ENCODE measurements at places on chromosomes 5 and 9. TPM values are rescaled to one million over a fixed set of nuclear protein-coding genes. Genes with fewer than 3 reads are reported as not detected.

NMUR2 gene
- not detected for total RNA-seq

SEMA6A gene
- 181 TPM for total RNA-seq

PTGES gene
- 1.5 TPM for total RNA-seq

AK8 gene
- 1.3 TPM for total RNA-seq

INSL4 gene
- total RNA-seq = not detected

ZNF879 gene
- total RNA-seq = 13.7 TPM

RNF224 gene
- not detected for total RNA-seq

CAMK2A gene
- 7.5 TPM for total RNA-seq

GGTA1 gene
- 1.5 TPM for total RNA-seq

FCN1 gene
- 0.27 TPM for total RNA-seq

IL7R gene
- 0.27 TPM for total RNA-seq

SLC25A46 gene
- total RNA-seq = 108 TPM

IL5 gene
- total RNA-seq = not detected

PPP2R2B gene
- total RNA-seq = 64.4 TPM

PCDHA3 gene
- 19.6 TPM for total RNA-seq

ZNF169 gene
- total RNA-seq = 9.8 TPM

PLAC8L1 gene
- not detected for total RNA-seq

ALDH1A1 gene
- total RNA-seq = 2.5 TPM

DMRT3 gene
- not detected for total RNA-seq

DNM1 gene
- total RNA-seq = 120 TPM

SLC34A3 gene
- not detected for total RNA-seq

ROR2 gene
- total RNA-seq = 7.1 TPM
